Fibroblast of skin of scalp (primary cell): ENCODE measurements at places on chromosomes 4 and X.
A peak's percentile ranks its signal among the peaks of the same experiment; 100 is the strongest.

- DNase-seq = no peak
Observed at GRCh38 chr4:8641931-8642650, 49.5 kb downstream of the CPZ start.

DNA sequence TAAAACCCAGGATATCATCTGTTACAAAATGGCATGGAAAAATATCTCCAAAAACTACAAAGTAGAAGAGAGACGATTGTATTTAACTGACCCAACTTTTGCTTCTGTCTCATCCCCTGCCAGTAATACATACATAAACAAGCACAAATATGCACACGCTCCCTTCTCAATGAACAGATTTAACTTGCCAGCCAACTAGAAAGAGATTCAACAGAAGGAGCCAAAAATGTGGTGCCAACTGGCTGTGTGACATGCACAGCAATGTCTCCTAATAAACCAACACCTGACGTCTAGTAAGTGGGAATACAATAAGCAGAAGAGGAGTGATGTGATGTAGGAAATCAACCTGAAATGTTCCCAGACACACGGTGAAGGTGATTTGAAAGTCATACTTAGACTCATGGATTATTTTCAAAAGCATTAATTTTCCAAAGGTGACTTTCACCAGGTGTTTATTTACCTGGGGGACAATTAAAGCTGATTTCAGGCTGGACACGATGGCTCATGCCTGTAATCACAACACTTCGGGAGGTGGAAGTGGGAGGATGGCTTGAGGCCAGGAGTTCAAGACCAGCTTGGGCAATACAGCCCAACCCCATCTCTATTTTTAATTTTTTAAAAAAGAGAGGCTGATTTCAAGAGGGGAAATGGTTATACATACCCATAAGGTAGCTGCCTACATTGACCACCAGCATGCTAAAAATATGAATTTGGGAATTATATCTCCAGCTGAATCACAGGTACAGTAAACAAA is 33.7 kb downstream of the SH3RF1 start:
- no peak for DNase-seq

GRCh38 chrX:153474266-153474665 is 3.9 kb upstream of the HAUS7 start:
- DNase-seq = no peak

GRCh38 chr4:17647927-17648326 is 33.5 kb downstream of the MED28 start:
- DNase-seq = no peak

DNA sequence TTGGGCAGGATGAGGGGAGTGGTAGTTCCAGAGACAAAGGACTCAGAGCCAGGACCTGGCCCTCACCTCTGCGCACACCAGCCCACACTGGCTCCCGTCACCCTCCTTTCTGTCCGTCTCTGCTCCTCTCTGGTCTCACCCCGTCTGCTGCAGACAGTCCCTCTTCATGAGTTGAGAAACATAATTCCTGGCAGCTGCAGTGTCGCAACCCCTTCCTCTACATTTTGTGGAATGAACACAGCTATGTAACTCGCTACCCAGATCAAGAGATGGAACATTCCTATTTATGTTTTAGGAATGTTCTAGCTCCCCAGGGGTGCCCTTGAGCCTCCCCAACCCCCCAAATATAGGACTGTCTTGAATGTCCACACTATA is 59.3 kb downstream of the SHROOM2 start:
- DNase-seq = peak; percentile 81

DNA sequence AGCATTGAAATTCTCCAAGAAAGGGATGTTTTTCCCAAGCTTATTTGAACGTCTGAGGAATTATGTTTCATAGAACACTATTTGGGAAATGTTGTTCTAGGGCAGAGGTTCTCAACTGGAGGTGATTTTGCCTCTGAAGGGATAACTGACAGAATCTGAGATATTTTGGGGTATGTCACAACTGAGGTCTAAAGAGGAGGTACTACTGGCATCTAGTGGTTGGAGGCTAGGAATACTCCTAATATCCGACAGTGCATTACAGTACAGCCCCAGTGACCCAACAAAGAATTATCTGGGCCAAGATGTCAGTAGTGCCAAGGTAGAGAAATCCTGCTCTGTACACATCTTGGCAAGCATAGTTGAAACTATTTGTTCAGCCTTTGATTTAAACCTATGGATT is 6.4 kb downstream of the HSPA4L start:
- peak; percentile 4 for DNase-seq

DNA sequence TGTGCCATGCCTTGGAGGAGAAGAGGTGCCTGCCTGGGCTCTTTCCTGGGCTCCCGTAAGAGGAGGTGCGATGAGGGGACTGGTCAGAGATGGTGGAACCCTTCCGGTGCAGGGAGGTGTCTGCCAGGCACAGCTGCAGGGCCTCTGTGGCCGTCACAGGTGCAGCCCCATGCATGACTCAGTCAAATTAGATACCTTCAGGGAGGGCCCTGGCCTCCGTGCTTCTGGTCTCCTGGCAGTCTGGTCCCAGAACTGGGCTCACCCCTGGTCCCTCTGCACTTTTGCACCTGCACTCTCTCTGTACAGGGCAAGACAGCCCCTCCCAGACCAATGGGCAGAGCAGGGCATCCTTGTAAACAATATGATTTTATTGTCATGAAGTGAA is 49.9 kb upstream of the LRPAP1 start:
- no peak for DNase-seq

DNA sequence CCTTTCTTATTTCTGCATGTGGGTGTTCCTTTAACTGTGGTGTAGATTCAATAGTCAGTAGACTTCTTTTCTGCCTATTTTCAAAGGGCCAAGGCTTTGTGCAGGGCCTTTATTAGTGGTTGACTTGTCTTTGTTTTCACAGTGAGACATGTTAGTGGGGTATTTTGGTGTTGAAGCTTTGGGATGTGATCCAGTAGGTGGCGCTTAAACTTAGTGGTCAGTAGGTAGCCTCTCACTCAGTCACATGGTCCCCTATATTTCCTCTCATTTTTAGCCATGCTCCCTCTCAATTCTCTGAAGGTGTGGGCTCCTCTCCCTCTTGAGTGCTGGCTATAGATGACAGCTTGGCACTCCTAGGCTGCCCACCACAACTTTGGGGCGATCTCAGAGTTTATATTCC is 23.4 kb upstream of the SLC10A7 start:
- DNase-seq = peak; percentile 6
